ENCODE measurements at places on chromosomes 1 and 21.

DNA sequence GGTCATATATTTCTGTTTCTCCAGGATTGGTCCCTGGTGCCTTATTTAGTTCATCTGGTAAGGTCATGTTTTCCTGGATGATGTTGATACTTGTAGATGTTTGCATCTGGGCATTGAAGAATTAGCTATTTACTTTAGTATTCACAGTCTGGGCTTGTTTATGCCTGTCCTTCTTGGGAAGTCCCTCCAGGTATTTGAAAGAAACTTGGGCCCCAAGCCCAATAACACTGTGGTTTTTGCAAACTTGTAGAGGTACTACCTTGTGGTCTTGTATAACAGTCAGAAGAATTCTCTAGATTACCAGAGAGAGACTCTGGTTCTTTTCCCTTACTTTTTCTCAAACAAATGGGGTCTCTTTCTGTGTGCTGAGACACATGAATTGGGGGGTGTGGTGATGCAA is 251.4 kb upstream of the B3GALT2 start:
- no peak for DNase-seq

- DNase-seq = no peak
Observed at GRCh38 chr21:44761747-44762208, 39.8 kb downstream of the UBE2G2 start.

- no peak for DNase-seq
Observed at GRCh38 chr1:43851561-43852338, 81.9 kb upstream of the ARTN start.

- DNase-seq = no peak
Observed at GRCh38 chr1:228265167-228265566, 57.3 kb downstream of the OBSCN start.

DNA sequence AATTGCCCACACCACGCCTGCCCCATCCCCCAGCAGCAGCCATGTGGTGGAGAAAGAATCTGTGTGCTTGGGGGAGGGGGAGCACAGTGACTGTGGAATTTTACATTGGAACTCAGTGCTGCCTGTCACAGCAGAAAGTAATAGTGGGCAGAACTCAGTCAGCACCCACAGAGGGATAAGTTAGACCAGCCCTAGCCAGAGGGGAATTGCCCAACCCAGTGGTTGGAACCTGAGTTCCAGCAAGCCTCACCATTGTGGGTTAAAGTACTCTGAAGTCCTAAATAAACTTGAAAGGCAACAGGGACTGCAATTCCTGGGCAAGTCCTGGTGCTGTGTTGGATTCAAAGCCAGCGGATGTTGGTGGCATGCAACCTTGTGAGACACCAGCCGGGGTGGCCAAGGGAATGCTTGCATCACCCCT is 88.8 kb downstream of the MRPL39 start:
- DNase-seq = no peak

DNA sequence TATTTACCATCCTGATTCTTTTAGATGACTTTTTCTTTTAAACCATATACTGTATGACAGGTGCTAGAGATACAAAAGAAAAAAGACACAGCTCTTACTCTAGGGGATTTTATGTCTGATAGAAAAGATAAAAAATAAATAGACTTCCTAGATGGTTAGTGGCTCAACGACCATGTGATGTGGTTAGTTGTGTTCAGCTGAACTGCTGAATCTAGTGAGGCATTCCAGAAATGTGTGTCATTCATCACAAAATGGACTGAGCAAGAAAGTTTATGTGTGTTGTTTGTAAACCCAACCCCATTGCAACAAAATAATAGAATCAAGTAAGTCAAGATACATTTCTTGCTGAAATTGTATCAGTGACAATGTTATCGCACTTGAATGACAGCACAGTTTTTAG is 205.8 kb upstream of the LYPLAL1 start:
- no peak for DNase-seq

DNA sequence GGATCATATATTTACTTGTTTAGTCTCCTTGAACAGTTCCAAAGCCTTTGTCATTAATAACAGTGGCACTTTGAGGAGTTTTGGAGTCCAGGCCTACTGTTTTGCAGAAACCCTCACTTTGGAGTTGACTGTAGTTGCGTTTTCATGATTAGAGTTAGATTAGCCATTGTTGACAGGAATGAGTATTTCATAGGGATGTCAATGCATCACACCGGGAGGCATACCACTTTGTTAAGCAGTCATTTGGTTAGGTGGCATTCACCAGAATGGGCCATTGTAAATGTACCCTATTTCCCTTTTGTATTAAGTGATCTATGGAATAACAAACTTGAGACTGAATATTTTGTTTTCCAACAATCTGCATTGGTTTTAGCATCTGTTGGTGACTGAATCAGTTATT is 11.8 kb downstream of the MRPS6 start:
- DNase-seq = no peak

DNA sequence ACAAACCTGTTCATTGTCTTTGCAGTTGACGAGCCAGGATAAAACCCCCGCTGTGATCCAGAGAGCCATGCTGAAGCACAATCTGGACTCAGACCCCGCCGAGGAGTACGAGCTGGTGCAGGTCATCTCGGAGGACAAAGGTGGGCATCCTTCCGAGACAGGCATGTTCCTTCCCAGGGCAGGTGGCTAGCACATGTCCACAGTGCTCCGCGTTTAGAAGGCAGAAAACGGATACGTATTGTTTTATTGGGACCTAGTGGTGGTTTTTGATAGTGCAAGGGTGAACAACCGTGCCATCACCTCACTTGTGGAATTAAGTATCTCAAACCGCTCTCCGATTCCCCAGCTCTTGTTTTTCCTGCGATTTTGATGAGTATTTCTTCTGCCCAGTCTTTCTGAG is 115.3 kb downstream of the COLGALT2 start:
- no peak for DNase-seq

DNA sequence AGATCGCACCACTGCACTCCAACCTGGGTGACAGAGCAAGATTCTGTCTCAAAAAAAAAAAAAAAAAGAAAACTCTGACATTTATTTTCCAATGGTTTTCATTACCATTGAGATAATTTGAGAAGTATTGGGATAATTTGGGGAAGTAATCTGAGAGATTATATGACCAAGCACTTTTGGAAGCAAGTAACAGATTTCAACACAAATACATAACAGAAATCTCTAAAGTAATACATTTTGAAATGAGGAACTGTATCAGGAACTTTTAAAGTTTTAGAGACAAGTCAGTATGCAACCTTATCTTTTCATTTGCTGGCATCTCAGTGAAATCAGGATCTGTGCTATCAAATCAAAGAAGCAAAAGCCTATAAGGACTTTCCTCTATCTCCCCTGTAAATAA is 25.4 kb upstream of the SLC16A1 start:
- no peak for DNase-seq

GRCh38 chr1:32111040-32111623 is 3.3 kb downstream of the KPNA6 start:
- DNase-seq = no peak

- no peak for DNase-seq
Observed at GRCh38 chr1:158053276-158053675, 59.8 kb downstream of the KIRREL1 start.

GRCh38 chr1:20978413-20978812 is 191.3 kb upstream of the HP1BP3 start:
- DNase-seq = no peak

- no peak for DNase-seq
Observed at GRCh38 chr21:15686506-15686905, 43.3 kb upstream of the USP25 start.

DNA sequence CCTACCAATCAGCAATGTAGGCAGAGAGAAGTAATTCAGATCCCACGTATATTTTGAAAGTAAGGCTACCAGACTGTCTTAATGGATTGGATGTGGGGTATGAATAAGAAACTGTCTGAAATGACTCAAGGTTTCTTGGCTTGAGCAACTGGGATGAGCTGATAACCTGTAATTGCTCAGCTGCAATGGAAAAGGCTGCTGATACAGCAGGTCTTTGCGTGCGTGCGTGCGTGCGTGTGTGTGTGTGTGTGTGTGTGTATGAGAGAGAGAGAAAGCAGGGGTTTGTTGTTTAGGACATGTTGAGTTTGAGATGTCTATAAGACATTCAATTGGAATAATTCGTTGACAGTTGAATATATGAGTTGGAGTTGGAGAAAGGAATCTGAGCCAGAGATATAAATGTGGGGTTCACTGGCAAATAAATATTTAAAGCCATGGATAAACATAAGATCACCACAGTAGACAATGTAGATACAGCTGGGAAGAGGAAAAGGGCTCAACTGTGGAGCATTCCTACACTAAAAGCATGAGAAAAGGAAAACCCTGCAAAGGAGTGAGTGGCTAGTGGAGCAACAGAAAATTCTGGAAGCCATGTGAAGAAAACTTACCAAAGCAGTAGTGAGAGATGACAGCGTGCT is 72.9 kb downstream of the UCHL5 start:
- no peak for DNase-seq

DNA sequence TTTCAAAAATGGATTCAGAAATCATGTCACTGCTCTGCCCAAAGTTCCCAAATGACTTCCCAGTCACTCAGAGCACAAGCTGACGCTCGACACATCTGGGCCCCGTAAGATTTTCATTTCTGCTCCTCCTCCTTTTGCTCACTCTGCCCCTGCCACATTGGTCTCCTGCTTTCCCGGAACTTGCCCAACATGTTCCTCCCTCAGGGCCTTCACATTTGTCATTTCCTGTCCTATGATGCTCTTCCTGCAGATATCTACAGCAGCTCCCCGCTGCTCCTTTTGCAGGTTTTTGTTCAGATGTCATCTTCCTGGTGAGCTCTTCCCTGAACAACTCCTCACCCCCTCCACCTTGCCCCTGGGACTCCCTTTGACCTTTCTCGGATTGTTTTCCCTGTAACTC is 58.5 kb upstream of the IVNS1ABP start:
- no peak for DNase-seq

All from SHP77 (cell line).